Activated T-helper 17 cell treated with anti-CD3 and anti-CD28 coated beads, Interleukin-2, amount 50 U/mL, for 72 hours (primary cell): ENCODE measurements at places on chromosomes 3 and 15.

DNA sequence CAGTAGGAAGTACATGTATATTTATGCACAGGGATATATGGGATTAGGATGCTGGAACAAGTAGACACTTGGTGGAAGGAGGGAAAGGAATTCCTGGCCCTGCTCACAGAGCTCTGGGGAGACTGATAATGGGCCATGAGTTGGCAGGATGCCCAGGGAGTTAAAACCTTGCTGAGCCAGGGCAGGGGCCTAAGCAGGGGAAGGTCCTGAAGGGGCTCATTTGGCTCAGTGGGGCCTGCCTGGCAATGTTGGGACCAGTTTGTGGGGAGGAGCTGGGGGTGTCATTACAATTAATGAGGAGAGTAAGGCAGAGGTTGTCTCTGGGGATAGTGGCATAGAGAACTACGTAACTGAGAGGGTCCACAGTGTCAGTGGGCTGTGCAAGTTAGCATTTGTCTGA lies 124.2 kb upstream of the ADPGK start:
- no peak for ATAC-seq

DNA sequence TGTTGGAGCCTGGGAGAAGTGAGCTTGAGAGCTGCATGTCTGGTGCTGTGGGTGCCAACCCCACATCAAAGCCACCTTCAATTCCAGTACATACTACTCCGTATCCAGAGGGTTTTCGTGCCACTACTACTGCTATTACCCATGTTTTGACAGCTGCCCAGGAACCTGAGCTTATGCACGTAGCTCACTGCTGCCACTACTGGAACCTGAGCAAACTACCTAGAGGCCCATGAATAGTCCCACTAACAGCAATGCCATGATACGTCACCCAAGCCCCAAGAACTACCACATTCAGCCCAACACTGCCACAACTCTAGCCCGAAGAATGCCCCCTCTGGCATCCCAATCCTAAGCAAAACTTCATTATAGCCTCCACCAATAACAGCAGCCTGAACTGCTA lies 215.2 kb upstream of the BCHE start:
- ATAC-seq: no peak

DNA sequence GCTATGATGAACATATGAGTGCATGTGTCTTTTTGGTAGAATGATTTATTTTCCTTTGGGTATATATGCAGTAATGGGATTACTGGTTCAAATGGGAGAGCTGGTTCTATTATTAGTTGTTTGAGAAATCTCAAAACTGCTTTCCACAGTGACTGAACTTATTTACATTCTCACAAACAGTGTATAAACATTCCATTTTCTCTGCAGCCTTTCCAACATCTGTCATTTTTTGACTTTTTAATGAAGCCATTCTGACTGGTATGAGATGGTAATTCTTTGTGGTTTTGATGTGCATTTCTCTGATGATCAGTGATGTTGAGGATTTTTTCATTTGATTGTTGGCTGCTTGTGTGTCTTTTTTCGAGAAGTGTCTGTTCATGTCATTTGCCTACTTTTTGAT lies 1124.2 kb downstream of the NAALADL2 start:
- no peak for ATAC-seq

DNA sequence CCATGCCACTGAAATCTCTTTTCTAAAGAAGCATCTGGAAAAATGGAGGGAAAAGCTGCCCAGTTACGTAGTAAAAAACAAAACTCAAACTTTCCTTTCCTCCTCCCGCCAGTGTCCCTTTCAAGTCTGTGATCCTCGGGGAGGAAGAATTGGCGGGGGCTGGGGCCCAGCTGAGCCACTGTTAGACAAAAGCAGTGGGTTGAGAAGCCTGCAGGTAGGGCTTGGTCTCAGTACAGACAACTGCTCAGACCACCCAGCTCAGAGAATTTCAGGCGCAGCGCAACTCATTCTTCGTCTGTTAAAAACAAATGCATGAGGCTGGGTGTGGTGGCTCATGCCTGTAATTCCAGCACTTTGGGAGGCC lies 117.1 kb downstream of the MYLK start:
- ATAC-seq: no peak

DNA sequence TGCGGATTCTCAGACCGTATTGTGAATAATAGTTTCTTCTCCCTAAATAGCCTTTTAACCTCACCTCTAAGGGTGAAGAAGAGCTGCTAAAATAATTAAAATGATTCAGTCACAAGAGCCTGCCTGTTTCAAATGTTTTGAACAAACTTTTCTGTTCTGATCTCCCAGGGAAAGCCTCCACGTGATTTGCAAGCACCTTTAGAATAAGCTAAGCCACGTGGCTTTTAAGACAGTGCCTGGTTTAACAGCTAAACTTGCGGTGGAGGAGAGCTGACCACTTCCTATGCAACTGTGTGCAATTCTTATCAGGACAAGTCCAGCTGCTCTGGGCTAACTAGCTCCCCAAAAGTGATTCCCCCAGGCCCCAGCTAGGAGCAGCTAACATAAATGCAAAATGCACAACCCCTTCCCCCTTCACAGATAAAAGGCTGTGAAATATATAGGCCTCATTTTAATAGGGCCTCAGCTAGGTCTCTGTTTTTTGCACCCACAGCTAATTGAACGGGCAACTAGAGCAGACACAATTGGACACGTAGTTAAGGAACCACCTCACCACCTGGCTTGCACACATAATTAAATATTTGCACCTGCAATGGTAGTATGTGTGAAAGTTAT lies 401.2 kb upstream of the NR2F2 start:
- no peak for ATAC-seq
